ENCODE measurements at places on chromosomes 6 and 20.

DNA sequence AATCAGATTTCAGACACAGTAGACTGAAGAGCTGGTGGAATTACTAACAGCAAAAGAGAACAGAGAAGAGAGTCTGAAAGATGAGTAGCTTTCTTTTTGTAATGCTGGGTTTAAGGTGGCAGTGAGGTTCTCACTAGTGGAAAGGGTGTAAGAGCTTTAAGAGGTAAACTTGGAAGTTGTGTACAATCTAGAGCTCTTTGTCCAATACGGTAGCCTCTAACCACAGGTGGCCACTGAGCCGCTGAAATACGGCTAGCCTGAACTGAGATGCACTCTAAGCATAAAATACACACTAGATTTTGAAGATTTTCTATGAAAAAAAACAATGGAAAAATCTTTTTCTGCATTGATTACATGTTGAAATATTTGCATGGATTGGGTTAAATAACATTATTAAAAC lies 4.0 kb downstream of the ELOVL2 start:
- DNase-seq = peak; percentile 15

DNA sequence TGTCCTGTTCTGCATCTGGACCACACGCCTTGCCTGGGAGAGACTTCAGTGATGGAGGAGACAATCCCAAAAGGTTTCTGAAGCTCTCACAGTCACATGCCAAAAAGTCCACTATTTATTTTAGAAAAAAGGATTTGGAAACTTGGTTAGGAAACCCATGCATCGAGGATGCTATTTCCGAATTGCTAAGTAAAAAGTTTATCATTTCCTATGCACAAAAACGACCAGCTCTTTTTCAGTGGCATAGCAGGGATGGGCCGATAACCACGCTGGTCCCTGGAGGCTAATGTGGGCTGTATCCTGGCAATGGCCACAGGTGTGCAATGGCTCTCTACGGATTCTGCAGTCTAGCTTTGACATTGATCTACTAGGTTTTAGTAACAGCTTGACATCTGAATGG lies 33.9 kb downstream of the RAMACL start:
- no peak for DNase-seq

GRCh38 chr6:167512696-167513375 lies 187.9 kb downstream of the TTLL2 start:
- DNase-seq = no peak

DNA sequence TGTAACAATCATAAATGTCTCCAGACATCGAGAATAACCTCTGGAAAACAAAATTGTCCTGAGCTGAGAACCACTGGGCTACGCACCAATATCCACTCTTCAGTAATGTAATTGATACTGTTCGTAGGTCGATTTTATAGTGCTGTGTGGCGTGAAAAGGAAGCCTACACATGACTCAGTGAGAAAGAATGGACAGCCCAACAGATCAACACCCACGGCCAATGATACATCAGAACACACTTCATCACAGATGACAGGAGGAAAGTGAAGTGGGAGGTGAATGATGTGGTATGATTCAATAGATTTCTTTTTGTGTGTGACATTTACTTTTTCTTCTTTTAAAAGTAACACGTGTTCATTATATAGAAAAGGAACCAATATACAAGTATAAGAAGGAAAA lies 93.5 kb downstream of the RPS12 start:
- DNase-seq = no peak

DNA sequence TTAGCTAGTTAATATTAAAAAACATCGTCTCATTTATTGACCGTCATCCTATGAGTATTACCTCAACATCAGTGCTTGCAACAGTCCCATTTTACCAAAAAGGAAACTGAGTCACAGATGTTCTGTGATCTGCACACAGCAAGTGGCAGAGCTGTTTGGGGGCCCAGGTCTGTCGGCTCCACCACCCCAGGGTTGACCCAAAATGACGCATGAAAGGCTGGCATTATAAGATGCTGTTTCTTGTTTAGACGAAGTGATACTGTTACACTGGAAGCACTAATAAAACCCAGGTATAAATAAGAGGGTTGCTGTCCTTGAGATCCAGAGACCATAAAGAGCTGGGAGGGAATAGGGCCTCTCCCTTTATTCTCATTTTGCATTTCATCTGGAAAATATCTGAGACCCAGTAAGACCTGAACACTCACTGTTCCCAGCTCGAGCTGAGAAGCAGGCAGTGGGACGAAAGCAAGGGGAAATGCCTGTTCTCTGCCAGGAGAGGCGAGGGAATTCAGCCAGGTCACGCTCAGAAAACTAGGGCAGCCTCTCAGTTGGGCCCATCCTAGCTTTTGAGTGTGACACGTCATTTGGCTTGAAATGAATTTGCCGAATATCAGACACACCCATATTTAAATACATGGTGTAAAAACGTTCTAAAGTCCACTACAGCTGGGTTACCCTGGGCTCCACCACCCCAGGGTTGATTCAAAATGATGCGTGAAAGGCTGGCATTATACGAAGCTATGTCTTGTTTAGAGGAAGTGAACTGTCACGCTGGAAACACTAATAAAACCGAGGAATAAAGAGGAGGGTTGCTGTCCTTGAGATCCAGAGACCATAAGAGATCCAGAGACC lies 1.4 kb upstream of the MICAL1 start:
- peak; percentile 20 for DNase-seq

DNA sequence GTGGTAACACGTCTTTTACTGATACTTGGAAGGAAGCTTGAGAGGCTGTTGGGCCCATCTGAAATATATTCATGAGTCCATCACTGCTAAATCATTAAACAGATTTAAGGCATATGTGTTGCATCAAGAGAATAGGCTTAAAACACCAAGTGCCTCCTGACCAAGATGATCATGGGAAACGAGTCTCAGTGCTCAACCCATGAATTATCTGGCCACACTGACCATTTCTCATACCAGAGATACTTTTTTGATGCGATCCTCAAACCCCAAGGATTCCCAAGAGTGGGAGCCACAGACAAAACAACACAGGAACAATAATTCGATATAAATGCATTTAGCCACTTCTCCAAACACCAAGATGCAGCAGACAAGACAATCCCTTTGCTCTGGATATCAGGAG lies 17.2 kb downstream of the HEY2 start:
- no peak for DNase-seq

DNA sequence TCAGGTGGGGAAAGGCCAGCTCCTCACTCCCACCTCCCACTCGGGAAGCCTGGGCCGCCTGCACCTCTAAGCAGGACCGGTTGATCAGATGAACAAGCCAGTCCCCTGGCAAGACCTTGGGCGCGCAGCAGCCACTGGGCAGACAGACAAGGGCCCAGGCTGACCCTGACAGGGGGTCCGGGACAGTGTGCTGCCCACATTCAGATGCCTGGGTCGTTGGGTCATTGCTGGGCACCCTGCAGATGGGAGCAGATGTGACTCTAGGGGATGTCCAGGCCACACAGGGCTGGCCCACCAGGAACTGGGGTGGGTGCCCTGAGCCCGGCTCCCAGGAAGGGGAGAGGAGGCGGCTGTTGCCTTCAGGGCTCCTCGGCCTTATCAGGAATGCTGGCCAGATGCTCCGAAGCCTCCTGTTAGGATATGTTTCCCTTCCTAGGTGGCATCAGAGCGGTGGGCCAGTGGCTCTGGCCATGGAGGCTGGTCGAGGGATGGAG lies 17.3 kb upstream of the FRMD1 start:
- no peak for DNase-seq

DNA sequence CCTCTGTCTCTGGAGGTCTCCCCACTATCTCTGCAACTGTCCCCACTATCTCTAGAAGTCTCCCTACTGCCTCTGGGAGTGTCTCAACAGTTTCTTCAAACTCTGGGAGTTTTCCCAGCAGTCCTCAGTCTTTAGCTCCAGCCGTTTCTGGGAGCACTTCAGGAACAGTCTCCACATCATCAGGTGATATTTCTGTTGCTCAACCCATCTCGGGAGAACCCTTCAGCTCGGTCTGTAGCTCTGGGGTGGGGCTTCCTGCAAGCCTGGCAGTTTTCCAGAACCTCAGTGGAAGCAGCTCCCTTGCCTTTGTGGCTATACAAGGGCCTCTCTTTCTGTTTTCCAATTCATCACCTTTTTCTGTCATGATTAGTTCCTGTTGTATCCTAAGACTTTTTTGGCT lies 3.0 kb upstream of the SFTA2 start:
- peak; percentile 42 for DNase-seq

DNA sequence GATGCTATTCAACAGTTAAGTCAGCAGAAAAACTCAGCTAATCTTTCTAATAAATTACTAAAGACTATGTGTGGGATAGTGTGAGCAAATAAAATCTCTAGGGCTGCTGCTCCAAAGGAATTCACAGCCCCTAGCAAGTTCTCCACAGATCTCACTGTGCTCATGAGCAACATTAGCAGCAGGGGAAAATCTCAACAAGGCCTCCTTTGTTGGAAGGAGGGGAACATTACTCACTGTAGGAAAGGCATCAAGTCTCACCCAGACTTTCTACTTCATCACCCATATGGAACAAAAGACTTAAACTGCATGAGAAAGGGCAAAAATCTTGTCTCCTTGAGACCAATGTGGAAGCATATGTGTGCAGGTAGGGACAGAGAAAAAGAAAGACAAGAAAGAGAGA lies 726.4 kb upstream of the SLC35B3 start:
- no peak for DNase-seq

- peak; percentile 44 for DNase-seq
Observed at GRCh38 chr6:85679445-85680123, 36.9 kb upstream of the SYNCRIP start.

DNA sequence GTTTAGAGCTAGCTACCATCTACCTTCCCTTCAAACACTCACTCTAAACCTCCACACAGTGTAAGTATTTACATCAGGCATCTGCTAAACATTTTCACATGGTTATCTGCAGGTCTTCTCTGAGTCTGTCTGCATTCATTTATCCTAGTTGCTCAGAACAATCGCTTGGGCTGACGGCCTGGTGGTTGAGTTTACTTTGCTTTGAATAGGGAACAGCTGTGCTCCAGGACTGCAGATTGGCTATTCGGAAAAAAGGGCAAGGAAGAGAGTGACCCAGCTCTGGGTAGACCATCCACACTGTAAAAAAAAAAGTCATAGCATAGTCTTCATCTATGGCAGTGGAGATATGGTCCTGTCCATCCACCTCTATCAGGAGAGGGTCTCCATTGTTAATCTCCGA lies 115.3 kb upstream of the ESR1 start:
- no peak for DNase-seq

- no peak for DNase-seq
Observed at GRCh38 chr6:170393807-170394399, 87.3 kb downstream of the FAM120B start.

DNA sequence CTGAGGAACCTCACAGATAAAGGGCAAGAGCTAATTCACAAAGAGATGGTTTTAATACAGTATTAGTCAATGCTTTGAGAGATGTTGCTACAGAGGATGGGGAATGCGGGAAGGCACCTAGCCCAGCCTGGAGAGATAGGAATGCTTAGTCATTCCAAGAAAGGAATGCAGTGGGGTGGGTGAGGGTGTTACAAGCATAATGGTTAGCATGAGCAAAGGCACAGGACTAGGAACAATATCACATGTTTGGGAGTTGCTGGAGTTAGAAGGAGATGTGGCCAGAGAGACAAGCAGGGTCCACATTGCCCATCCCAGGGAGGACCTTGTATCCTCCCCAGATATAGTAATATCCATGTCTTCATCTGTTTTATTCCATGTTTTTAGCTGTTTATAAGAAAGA lies 107.0 kb upstream of the OGFRL1 start:
- no peak for DNase-seq

DNA sequence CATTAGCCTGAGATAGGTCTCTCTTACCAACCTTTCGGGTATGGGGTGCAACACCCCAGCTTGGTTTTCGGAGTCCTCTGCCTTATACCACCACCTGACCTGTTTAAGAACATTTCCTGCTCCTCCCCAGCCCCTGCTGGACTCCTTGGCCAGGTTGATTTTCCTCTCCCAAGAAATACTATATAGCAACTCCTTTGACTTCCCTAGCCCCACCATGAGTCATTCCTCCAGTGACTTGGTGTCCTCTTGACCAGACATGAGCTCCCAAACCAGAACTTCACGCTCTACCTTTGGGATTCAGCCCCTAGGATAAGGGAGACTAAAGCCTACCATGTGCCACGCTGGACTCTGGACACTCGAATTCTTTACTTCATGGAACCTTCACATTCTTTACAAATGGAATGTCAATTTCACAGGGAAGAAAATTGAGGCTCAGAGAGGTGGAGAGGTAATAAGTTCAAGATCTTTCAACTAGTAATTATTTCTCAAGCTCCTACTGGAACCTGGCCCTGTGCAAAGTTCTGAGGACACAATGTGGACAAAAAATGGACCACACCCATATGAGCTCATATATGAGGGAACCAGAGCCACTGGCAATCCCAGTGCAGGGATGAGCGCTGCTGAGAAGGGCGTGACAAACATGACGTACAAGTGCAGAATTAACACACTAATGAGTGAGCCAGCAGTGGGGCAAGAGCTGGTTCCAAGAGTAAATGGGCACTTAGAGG lies 48.2 kb downstream of the SIRPA start:
- DNase-seq = no peak

GRCh38 chr6:104201557-104201956 lies 658.2 kb downstream of the HACE1 start:
- no peak for DNase-seq

DNA sequence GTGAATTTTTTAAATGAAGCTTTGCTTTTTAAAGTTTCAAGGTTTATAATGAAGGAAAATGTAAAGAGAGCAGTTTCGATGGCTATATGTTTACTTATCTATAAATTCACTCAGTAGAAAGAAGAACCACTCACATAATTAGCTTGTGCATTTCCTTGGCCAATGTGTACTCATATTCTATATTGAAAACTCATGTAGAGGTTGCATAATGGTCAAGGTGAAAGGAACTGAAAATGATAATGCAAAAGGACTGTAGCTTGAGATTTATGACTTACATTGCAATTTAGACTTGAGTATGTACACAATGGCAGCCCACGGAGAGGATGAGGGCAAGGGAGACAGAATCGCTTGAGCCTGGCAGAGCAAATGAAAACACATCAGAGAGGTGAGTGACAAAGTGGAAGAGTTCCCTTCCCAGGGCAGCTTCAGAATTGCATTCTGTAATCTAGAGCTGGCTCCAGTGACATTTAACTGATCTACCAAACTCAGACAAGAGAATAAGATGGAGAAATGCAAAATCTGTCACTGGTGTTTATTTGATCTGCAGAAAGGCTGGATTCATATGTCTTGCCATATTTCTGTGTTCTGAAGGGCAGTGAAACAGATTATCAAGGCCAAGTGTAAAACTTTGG lies 191.8 kb downstream of the TMEM200A start:
- DNase-seq = no peak

DNA sequence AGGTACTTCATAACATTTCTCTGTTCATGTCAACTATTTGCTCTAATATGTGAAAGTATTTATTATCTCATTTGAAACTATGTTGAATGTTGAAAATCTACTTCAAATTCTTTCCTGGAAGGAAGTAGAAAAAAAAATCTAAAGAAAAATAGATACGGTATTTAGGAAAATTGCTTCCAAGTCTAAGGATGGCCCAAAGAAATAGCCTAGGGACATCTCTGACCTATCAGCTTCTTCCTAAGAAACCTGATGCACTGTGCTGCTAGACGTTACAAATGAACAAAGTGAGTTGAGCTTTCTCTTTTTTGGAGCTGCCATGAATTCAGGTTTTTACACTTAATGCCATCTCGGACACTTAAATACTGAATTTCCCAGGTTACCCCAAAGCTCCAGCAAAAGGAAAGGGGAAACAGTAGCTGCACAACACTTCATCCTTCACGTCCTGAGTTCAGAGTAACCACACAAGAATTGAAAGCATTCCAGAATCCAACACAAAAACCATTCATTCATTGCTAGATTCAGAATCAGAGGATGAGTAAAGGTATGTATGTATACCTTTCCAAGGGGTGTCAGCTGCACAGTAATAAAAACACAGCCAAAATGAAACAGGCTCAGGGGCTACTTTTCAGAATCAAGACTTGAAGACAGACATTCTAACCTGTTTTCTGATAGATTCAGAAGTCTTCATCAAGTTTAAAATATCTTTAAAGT lies 7.9 kb downstream of the RMND1 start:
- no peak for DNase-seq
